T47D (cell line): ENCODE measurements at places on chromosomes 7 and 10.

GRCh38 chr7:9523579-9523978 is 1090.2 kb downstream of the NXPH1 start:
- no peak for DNase-seq

GRCh38 chr7:27459021-27459730 is 203.5 kb downstream of the HIBADH start:
- no peak for DNase-seq

DNA sequence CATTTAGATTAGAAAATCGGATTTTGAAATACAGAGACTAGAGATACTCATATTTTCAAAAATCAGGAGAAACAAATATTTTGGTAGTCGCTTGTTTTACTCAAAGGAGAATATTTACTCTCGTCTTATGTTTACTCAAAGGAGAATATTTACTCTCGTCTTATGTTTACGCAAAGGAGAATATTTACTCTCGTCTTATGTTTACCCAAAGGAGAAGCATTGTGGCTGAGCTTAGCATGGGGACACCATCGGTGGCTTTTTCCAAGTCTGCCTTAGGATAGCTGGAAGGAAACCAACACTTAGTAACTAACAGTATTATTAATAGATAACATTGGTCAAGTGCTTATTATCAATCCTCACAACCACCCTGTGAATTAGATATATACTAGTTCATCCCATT is 71.8 kb downstream of the SNX10 start:
- DNase-seq = no peak

DNA sequence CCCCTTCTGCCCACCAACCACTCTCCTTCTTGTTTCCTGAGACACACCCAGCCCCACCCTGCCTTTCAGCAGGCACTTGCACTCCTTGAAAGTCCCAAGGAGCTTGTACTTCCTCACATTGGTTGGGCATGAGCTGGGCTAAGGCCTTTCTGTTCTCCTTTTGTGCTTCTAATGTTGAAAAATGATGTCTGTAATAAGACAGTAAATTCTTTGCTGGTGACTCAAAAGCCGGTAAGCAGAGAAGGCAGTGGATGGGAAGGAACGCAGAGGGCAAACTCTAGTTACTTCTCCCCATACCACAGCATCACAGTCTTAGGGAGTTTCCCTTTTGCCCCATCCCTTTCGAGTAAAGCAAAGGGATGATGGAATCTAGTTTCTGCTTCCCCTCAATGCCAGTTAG is 185.6 kb downstream of the PLXNA4 start:
- no peak for DNase-seq

DNA sequence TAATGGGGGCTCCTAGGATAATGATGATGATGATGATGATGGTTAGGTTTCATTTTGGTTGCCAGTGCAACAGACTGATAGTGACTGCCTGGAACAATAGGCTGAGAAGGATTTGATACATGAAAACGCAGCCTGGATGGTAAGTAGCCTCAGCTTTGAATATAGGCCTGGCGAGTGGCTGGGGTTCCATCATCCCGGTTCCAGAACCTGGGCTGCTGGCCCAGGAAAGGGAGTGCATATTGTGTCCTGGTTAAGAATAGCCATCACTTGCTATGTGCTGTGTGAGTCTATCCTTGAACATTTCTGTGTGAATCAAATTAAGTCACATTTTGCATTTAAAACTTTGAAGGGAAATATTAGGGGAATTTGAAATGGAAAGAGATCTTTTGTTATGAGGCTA is 62.7 kb downstream of the SHH start:
- DNase-seq = no peak

DNA sequence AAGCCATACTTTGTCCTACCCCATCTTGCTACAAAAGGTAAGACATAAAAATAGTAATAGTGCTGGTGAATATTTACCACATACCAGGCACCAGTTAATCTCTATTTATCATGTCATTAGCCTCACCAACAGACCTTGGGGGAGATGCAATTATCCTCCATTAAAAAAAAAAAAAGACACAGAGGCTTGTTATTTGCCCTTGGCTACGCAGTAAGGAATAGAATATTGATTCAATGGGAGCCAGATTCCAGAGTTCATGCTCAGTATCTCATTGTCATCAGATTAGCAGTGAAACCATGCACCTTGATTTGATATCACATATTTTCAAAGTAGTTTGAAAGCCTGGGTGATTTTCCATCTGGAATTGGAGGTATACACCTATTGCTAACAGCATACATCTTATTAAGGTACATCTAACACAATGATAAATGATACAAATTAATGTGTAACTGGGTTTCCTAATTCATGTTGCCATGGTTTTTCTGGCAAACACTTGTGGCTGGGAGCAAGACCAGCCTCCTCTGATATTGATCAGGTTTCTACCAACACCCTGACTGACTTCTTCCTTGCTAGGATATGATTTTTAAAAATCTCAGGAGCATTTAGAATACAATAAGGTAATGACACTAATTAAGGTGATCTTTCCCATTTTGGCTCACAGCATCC is 67.1 kb upstream of the PRR15 start:
- DNase-seq = no peak

DNA sequence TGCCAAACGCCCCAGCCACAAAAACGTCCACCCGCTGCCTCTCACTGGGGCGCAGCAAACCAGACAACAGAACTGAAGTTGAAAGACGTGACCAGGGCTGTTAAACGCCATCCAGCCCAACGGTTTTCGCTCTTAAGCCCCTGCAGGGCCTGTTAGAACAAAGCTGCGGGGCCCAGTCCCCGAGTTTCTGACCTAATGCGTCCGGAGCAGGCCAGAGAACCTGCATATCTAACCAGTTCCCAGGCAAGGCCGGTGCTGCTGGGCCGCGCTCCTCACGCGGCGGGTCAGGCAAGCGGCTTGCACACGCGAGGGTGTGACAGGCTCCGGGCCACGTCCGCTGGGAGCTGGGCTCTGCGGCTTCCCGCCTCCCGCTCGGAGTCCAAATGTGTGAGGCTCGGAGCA is 87.0 kb downstream of the PTPRN2 start:
- no peak for DNase-seq

DNA sequence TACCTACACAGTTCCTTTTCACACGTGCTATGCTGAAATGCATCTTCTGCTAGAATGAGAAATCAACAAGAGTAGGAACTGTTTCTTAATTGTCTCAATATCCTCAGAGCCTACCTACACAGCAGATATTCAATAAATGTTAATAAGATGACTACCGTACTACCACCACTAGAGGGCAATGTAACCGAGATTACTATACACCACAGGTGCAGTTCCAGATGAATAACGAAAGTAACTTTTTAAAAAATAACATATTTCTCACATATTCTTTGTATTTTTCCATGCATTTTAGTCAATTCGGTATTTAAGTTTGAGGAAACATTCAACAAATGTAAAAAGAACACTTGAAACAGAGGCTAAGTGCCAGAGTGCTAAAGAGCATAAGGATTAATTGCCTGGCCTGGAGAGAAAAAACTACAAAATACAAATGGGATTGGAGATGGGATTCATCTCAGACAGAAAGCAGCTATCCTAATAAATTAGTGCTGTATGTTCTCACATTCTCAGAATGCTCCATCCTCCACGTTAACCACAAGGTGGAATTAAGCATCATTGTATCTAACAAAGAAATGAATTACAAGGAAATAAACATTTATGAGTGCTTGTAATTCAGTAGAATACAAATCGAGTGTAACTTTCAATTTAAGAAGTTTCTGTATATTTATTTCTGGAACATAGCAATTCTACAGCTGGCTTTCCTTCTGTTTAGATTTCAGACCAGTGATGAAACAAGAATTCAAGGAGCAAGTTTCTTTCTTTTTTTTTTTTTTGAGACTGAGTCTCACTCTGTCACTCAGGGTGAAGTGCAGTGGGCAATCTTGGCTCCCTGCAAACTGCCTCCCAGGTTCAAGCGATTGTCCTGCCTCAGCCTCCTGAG is 20.3 kb upstream of the HECTD2 start:
- DNase-seq = no peak

- DNase-seq = no peak
Observed at GRCh38 chr10:123236126-123236525, 81.9 kb downstream of the BUB3 start.

DNA sequence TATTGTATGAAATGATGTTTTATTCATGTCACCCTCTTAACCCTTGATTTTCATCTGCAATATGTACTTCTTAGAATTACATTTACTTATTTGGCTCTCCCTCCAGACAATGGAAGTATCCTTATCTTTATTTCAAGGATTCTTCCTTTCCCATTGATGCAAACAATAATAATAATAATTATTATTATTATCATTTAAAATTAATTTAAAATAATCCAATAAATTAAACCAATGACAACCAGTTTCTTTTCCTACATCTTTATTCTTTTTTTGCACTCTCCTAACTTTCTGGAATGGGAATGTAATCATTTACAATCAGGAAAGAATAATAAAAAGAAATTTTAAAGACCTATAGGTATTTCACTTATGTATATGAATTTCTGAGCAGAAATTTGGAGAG is 504.4 kb downstream of the INHBA start:
- DNase-seq = no peak

DNA sequence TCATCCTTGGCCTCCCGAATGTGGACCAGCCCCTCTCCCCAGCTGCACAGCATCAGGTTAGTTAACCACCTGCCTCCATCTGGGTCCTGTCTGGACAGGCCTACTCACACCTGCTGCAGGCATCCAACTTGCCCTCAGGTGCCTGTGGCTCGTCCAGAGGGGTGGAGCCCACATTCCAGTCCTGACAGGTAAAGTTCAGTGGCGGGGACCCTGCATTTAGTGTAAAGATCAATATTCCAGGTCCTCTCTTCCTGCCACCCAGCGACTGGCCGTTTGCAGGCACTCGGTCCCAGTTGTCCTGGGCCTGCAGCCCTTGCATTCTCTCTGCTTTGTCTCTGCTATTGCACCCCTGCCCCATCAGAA is 15.0 kb downstream of the HTRA1 start:
- peak; percentile 22 for DNase-seq

GRCh38 chr10:26502986-26503385 is 64.8 kb downstream of the APBB1IP start:
- no peak for DNase-seq

- no peak for DNase-seq
Observed at GRCh38 chr10:91006752-91007346, 86.0 kb upstream of the ANKRD1 start.

DNA sequence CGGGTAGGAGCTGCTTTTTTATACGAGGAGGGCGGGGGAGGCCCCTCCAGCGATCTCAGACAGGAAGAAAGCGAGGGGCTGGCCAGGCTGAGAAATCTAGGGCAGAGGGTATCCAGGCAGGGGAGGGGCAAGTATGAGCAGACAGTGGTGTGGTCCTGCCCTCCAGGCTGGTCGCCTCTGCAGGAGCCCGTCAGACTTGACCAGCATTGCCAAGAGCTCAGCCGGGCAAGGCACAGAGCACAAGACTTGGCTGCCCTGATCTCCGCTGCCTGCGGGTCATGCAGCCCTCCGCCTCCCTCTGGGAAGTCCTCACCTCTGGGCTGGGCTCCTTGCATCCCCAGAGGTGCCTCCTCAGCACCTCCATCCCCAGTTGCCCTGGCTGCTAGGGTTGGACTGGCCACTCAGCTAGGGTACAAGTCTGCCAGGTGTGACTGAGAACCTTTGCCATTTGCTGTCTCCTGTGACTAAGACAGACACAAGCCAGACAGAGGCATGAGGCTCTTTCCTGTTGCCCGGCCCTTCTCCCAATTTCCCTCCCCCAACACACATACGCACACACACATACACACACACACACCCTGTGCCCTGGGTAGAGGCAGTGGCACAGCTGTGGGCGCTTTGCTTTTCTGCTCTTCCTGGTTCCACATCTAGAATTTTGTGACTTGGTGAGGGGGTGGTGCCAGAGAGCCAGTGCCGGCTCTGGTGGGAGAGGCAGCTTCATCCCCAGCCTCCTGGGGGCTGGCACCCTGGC is 59.1 kb upstream of the PPIF start:
- no peak for DNase-seq

DNA sequence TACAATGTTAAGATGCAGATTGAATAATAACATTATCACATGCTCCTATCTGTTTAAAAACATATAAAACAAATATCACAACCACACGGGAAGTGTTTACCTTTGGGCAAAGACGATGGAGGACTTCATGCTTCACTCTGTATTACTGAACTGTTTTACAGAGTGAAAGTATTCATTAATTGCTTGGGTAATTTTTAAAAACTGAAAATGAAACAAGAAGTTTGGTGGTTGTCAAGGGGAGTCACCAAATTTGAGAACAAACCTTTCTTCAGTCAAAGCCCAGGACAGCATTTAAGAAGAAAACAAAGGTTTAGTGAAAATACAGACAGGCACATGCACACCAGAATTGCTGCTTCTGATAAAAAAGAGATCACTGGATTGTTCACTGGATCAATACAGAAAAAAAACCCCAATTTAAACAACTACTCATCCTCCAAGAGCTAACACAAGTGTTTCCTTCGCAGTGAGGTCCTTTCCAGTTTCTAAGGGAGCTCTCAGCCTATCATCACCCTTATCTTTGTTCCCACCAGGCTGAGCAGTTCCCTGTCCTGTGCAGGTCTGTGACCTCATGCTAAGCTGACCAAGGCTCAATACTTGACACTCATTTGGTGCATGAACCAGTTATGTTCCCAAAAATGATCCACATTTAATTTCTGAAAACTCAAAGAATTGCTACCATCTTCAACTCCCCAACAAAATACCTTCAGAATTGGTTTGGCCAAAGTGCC is 8.8 kb downstream of the PARP12 start:
- DNase-seq = no peak

DNA sequence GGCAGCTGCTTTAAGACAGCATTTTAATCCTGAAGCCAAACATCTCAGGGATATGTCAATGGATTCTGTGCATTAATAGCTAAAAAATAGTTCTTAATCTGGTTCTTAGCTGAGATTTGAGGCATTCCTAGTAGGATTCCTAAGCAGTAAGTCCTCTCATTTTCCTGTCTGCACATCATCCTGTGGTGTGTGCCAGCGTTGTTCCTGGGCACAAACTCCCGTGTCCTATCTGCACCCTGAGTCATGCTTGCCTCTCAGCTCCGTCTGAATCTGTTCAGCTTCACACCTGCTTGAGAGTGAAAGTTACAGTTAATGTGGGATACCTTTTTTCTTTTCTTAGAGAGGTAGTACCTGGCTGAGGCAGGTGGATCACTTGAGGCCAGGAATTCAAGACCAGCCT is 19.5 kb downstream of the BAG3 start:
- no peak for DNase-seq

- no peak for DNase-seq
Observed at GRCh38 chr7:64890761-64891362, 12.2 kb upstream of the ZNF273 start.
